Stimulated activated CD8-positive, alpha-beta memory T cell treated with anti-CD3 and anti-CD28 coated beads, Interleukin-2, amount 100 ng/mL, for 1 hour (primary cell): ENCODE measurements at places on chromosomes 6 and 20.

DNA sequence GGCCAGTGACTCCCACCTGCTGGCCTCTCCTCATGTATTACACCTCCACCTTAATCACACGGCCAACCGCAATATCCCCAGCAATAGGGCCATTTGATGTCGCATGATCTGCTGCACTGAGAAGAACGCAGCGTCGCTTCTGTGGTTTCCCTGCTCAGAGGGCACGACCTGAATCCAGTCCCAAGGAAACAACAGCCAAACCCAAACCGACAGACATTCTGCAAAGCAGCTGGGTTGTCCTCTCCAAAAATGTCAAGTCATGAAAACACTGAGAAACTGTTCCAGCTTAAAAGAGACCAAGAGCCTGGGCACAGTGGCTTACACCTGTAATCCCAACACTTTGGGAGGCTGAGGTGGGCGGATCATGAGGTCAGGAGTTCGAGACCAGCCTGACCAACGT lies 7.5 kb upstream of the BPI start:
- no peak for DNase-seq

- no peak for DNase-seq
Observed at GRCh38 chr20:44770484-44771171, 25.0 kb downstream of the KCNK15 start.

- DNase-seq = no peak
Observed at GRCh38 chr20:58213121-58213520, 15.3 kb downstream of the ANKRD60 start.

GRCh38 chr6:150322466-150322871 lies 46.3 kb upstream of the IYD start:
- no peak for DNase-seq

GRCh38 chr20:22430154-22430745 lies 154.1 kb downstream of the FOXA2 start:
- no peak for DNase-seq

GRCh38 chr20:43365691-43366090 lies 92.0 kb upstream of the SRSF6 start:
- no peak for DNase-seq

DNA sequence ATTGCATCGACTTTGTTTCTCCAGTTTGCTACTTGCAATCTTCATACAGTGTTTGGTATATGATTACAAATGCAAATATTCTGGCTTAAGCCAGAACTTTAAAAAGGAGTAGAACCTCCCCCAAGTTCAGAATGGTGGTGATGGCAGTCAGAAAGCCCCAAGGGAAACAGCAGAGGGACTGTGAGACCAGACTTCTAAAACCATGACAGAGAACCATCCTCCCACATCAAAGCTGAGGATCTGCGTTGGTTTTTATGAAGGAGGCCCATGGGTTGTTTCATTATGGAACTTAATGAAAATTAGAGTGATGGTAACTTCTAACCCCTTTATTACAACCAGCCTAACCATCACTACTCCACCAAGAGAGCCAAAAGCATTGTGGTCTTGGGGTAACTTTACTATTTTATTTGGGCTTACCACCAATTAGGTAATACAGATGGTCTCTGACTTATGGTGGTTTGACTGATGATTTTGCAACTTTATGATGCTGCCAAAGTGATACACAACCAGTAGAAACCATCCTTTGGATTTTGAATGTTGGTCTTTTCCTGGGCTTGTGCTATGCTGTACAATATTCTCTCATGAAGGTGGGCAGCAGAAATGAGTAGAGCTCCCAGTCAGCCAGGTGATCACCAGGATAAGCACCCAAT lies 10.9 kb upstream of the MRS2 start:
- no peak for DNase-seq

GRCh38 chr6:137076277-137077068 lies 31.7 kb upstream of the IL20RA start:
- peak; percentile 19 for DNase-seq

GRCh38 chr6:92779746-92780145 lies 639.6 kb downstream of the EPHA7 start:
- DNase-seq = no peak

- DNase-seq = no peak
Observed at GRCh38 chr6:92459606-92460005, 959.8 kb downstream of the EPHA7 start.

DNA sequence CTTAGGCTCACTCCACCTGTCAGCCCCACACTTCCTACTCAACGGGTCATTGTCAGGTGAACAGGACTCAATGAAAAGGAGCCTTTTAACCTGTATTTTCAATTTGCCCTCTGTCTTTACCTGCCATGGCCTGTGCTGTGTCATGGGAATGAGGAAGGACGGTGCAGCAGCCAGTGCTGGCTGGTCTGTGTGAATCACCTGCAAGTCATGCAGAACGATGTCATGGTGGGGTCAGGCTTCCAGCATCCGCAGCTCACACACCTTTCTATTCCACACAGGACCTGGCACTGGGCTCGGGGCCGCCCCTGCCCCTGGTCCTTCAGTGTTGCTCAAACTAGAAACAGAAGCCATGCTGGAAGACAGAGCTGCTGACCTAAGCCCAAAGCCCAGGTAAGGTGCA lies 188.7 kb upstream of the GMDS start:
- DNase-seq = no peak

- no peak for DNase-seq
Observed at GRCh38 chr20:32482442-32483261, 102.5 kb downstream of the NOL4L start.

DNA sequence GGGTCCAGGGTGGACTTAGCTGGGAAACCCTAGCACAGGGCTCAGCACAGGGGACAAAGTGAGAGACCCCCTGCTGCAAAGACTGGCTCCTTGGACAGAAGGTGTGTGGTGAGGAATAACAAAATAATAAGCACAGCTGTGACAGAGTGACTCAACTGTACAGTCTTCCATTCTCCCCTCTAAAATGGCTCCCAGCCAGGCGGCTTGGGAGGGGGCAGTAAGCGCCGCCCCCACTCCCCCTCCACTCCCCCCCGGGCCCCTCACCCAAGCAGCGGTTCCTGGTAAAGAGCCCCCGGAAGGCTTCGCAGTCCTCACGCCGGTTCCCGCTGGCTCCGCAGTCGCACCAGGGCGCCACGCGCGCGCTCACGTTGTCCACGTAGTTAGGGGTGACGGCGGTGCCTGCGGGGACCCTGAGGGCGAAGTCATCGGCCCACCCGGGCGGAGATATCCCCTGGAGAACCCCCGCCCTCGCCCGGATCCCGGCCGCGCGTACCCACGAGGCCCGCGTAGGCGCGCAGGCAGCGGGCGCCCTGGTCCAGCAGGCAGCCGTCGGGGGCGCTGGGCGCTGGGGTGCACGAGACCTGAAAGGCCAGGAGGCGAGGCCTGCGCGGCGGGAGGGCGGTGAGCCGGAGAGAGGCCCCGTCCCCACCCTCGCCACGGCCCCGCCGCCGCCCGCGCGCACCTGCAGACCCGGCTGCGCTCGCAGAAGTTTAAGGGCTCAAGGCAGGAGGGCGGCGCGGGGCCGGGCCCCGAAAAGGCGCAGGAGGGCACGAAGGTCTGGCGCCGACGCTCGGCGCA lies 2.7 kb downstream of the GFRA4 start:
- DNase-seq = no peak

- DNase-seq = no peak
Observed at GRCh38 chr6:108921547-108922361, 73.5 kb downstream of the ARMC2 start.
